ENCODE measurements at places on chromosomes 3 and 15. TPM values are rescaled to one million over a fixed set of nuclear protein-coding genes. Genes with fewer than 3 reads are reported as not detected.

The GOLGA8K gene
- 0.39 TPM for total RNA-seq

DNA sequence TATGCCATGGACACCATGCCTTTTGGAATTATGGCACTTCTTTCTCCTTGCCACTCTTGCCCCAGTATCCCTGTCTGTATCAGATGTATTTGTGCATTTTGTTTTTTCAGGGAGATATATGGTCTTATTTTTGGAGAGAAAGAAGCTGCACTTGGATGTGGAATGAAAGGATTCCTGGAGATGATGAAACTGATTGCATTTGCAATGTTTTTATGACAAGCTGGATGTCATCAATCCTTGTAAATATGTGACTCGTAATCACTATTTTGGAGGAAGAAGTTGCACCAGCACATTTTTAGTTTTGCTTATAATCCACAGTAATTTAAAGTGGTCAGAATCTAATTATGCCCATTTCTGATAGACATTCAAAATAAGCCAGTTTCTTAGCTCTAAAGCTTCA lies 165.0 kb downstream of the NR1D2 start:
- DNase-seq = no peak

- DNase-seq = peak; percentile 21
Observed at GRCh38 chr15:40272485-40273056, 10.3 kb downstream of the ANKRD63 start.

The BDH1 gene
- total RNA-seq = 3.1 TPM

The APEH gene
- total RNA-seq = 108 TPM

All from dermis microvascular lymphatic vessel endothelial cell (primary cell).